Dermis blood vessel endothelial cell (primary cell): ENCODE measurements at places on chromosomes 6 and 20. TPM values are rescaled to one million over a fixed set of nuclear protein-coding genes. Genes with fewer than 3 reads are reported as not detected.

Gene VWA7
- total RNA-seq, result 0.05 and 0.34 TPM in 2 replicates

DNA sequence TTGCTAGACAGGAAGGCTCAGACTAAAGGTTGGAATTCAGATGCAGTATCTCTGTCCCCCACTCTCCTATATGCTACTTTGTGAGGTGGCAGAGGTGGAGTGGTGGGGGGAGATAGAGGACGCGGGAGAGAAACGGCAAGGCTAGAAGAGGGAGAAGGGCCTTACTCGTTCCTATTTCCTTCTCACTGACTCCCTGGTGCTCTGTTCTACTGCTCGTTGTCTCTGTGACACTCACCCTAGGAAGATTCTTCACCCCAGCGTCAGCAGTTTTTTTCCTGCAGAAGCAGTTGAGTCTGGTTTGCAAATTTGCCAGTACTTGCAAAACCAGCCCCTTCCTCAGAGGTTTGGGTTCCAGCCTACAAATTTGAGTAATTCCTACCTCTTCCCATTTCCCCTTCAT is 801.1 kb upstream of the SLC35B3 start:
- no peak for DNase-seq

DNA sequence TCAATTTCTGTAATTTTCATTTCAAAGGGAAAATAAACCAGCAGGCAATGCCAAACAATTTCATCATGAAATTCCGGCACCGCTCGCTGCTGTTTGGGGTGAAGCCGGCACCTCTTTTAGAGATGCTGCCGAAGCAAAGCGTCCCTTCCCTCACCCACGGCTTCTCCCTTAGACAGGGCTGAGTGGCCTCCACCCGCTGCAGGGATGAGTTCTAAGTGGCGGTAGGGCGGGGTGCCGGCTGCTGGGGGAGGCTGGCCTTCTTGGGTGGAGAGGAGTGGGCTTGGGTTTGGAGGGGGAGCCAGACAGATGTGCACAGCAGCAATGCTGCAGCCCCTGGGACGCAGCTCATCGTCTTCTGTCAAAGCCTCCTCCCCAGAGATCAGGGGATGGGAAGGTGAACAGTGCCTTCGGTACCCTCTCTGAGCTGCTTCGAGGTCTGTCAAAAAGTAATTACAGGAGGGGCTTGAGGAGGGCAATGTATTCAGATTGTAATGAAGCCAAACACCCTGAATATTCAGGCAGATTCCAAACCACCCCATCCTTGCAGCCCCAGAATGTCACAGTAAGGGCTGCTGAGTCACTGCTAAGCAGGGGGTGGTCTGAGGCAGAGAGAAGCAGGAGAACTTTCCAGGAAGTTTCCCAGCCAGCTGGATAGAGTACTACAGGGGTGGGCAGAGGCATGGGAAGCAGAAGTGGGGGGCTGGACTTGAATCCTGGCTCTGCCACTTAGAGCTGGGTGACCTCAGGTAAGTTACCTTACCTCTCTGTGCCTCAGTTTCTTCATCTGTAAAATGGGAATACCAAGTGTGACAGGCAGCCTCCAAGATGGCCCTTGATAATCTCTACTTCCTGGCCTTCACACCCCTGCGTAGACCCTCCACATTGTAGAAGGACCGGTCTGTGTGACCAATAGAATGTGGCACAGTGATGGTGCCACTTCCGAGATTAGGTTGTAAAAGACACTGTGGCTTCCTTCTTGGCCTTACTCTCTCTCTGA is 96.6 kb downstream of the SULF2 start:
- no peak for DNase-seq

Gene SLC32A1
- total RNA-seq, result 0.05 TPM in 1 of 2 replicates, not detected in the other

DNA sequence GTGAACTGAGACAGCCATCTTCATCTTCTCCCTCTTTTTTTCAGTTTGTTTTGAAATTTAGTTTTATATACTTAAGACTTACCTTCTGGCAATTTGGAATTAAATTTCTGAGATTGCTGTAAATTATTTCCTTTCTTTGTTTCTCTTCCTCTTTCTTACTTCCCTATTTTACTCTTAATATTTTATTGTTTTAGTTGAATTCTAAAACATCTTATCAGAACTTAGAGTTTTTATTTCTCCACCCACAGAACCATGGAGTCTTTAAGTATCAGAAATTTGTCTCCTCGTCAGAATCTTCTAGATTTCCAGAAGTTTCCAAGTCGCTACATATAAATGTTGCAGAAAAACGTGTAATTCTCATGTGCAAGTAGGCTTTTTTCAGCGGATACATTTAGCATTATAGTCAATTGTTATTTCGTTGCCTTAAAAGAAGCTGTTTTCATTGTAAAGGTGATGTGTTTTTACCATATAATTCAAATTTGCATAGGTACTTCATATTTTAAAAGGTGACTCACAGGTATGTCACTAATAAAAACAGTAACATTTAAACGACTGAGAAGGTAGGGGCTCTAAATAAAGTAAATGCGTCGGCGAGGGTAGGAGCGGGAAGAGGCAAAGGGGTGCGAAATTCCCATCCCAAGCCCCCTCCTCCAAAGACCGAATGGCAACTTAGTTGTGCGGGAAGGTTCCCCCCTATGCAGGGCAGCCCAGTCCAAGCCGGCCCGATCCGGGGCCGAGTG is 866 bp upstream of the MYO6 start:
- no peak for DNase-seq

DNA sequence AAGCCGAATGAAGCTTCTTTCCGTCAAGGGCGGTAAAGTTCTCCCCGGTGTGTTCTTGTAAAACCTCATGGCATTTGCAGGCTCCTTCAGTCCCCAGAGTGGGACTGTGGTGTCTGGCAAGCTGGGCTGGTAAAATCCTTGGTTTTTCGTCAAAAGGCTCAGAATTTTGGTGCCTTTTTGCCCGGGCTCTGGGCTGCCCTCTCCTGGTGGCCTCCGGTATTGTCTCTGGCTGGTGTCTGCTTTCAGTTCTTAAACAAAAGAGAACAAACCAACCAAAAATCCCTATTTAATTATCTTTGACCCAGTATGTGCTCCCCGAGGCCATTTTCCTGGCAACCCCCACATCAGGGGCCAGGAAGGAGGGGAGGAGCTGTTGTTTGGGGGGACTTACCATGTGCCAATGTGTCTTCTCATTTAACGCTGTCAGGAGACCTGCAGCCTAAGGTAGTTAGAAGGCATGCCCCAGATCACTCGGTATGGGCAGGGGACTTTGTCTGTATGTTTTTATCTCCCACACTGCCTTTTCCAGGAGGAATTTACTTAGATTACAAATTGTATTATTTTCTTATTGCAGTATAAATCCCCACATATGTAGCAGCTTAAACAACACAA is 11.1 kb downstream of the CDH4 start:
- peak; percentile 37 for DNase-seq

Gene PRSS35
- total RNA-seq, result not detected in 2 replicates

DNA sequence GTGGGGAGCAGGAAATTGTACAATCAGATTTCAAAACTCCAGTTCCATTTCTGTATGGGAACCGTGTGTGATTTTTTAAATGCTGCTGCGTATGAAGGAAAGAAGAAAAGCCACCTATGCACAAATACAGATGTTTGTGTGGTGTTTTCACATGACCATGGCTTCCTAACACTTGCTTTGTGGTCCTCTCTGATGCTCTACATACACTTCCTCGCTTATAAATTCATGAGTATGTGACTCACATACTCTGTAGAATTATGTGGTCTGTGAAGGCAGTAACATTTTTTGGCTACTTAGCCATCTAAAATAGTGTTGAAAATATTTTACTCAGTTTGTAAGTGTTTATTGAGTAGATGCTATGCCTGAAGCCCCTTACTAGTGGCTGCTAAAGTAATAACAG is 119.8 kb upstream of the PDE10A start:
- no peak for DNase-seq
